Spinal cord (tissue), 10 donors: ENCODE measurements at places on chromosomes 3 and 15. TPM values are rescaled to one million over a fixed set of nuclear protein-coding genes. Genes with fewer than 3 reads are reported as not detected.

ENTPD3 gene
- 3.5 TPM for total RNA-seq

VILL gene
- total RNA-seq: 12.3 TPM

ADPRH gene
- 2.5 TPM for total RNA-seq

RGMA gene
- total RNA-seq: 31.5 TPM

GATA2 gene
- total RNA-seq: 0.99 TPM

DNAH12 gene
- total RNA-seq: 7.8 TPM

DCUN1D1 gene
- total RNA-seq: 78.8 TPM

VGLL3 gene
- total RNA-seq: 17.5 TPM

RPL15 gene
- 1,807 TPM for total RNA-seq

ASB14 gene
- total RNA-seq: 0.59 TPM

GOLGA6L22 gene
- not detected for total RNA-seq

ATP8B4 gene
- 7.3 TPM for total RNA-seq

SERINC4 gene
- 0.72 TPM for total RNA-seq

ZWILCH gene
- total RNA-seq: 19.0 TPM

PLIN1 gene
- 0.89 TPM for total RNA-seq

TMEM202 gene
- total RNA-seq: not detected

DPPA2 gene
- not detected for total RNA-seq

CTDSPL gene
- total RNA-seq: 31.0 TPM

COL6A5 gene
- total RNA-seq: 0.20 TPM

KBTBD13 gene
- total RNA-seq: not detected

MED12L gene
- total RNA-seq: 11.9 TPM

LYZL4 gene
- total RNA-seq: not detected

AQR gene
- 38.8 TPM for total RNA-seq

CYP8B1 gene
- not detected for total RNA-seq

COX5A gene
- total RNA-seq: 58.1 TPM

CYP1A2 gene
- total RNA-seq: not detected

C2CD4A gene
- 0.79 TPM for total RNA-seq

HEXA gene
- total RNA-seq: 52.8 TPM

NKIRAS1 gene
- 45.8 TPM for total RNA-seq

MESP2 gene
- total RNA-seq: 0.83 TPM

TGM4 gene
- 0.06 TPM for total RNA-seq

GOLGA8M gene
- total RNA-seq: 1.3 TPM

NECTIN3 gene
- total RNA-seq: 76.5 TPM

RAB5A gene
- total RNA-seq: 108 TPM

TBC1D23 gene
- total RNA-seq: 82.1 TPM

LARP6 gene
- total RNA-seq: 32.6 TPM

ATP10A gene
- total RNA-seq: 4.6 TPM

BOC gene
- 57.0 TPM for total RNA-seq

SMCO1 gene
- not detected for total RNA-seq

UBAP1L gene
- 5.8 TPM for total RNA-seq

SERPINI2 gene
- 6.3 TPM for total RNA-seq

FBN1 gene
- 189 TPM for total RNA-seq

GOLGA8N gene
- 12.3 TPM for total RNA-seq

ST3GAL6 gene
- 24.2 TPM for total RNA-seq
